Psoas muscle (tissue), 8 donors: ENCODE measurements at places on chromosomes 12 and 14. TPM values are rescaled to one million over a fixed set of nuclear protein-coding genes. Genes with fewer than 3 reads are reported as not detected.

The KLRF1 gene
- 0.49 TPM for total RNA-seq

The AKAP5 gene
- 0.18 TPM for total RNA-seq

The STON2 gene
- 147 TPM for total RNA-seq

- H3K27ac ChIP-seq = no peak overlapping the region
- no peaks in the 10 kb centered on the region for H3K36me3 ChIP-seq
- peaks cover 9% of the 10 kb centered on the region for H3K27me3 ChIP-seq
- H3K4me3 ChIP-seq = no peak overlapping the region
- no peak for DNase-seq
Observed at GRCh38 chr12:129903092-129903945, 506 bp downstream of the TMEM132D start.

DNA sequence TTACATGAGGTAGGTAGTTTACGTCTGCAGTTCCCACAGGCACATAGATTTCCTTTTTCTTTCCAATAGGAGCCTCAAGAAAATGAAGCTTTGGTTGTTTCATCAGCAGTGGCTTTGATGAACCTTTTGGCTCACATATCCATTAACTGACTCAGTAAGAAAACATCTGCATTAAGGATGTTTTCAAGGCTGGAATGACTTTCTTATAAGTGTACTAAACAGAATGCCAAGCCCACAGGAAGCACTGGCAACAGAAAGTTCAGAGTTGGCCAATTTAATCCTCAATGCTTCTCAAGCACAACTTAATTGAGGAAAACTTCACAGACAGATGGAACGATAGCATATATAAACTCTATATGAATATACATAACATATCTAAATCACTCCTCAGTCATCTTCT, 63.5 kb downstream of the ST8SIA1 start:
- no peak overlapping the region for H3K4me3 ChIP-seq
- no peaks in the 10 kb centered on the region for H3K4me1 ChIP-seq
- no peaks in the 10 kb centered on the region for H3K36me3 ChIP-seq
- H3K27ac ChIP-seq = no peak overlapping the region

DNA sequence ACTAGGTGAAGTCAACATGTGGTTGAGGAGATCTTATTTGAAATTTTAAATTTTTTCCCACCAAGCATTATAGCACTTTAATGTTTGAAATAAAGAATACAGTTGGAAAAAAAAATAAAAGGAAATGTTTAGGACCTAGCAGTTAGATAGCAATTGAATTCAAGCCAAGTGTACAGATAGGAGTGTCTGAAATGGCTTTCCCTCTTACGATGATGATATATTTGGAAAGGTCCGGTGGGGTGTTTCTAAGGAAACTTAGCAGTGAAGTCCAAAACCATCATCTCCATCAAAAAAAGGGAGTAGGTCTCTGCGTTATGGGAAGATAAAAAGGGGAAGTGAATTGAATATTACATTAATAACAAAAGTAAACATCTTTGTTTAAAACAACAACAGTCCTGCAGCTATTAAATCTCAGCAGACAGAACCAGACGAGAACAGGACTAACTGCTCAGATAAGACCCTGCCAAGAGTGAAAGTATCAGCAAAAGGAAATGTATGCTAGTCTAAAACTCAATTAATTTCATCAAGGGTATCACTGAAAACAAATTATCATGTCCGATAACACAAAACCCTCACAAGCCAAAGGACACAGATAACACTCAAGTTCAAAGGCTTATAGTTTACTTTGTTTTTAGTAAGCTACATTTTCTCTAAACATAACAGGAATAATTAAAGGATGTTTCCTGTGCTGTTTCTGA, 242.0 kb downstream of the BMP4 start:
- H3K36me3 ChIP-seq = no peaks in the 10 kb centered on the region
- H3K4me3 ChIP-seq = peak overlapping the region; percentile 35
- DNase-seq = no peak
- H3K4me1 ChIP-seq = no peaks in the 10 kb centered on the region
